ENCODE measurements at places on chromosomes 4 and X.

DNA sequence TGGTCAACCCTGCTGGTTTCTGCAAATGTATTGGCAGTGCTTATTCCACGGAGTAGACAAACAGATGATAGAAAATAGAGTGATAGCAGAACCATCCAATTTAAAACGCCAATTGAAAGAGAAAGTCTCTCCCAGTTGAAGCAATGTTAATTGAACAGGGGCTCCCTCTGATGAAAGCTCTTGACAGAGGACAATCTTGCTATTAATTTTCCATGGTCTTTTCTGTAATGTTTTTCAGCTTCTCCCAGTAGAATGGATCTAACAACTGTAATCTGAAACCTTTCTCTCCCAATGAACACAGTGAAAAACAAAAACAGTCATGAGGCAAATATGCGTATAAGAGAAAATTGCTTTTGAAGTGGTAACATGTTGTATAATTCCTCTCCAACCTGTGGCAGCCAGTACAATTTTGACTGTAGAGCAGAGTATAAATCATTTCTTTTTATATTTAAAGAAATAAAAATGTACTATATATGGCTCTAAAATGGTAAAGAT, 225.1 kb upstream of the GALNTL6 start:
- DNase-seq: no peak

DNA sequence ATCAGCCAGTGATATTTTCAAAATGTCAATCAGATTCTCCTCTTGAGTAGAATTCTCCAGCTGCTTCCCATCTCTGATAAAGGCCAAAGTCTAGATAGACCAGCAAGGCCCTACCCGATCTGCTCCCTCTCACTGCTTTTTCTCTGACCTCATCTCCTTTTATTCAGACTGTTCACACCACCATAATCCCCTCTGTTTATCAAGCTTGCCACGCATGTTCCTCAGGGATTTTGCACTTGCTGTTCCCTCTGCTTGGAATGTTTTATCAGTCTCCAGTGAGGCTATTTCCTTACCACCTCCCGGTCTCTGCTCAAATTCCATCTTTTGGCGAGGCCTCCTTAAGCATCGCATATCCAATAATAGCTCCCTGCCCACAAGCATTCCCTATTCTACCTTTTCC, 20.1 kb downstream of the NOCT start:
- DNase-seq: no peak

GRCh38 chrX:48908600-48908999, 2.8 kb downstream of the SLC35A2 start:
- DNase-seq: no peak

DNA sequence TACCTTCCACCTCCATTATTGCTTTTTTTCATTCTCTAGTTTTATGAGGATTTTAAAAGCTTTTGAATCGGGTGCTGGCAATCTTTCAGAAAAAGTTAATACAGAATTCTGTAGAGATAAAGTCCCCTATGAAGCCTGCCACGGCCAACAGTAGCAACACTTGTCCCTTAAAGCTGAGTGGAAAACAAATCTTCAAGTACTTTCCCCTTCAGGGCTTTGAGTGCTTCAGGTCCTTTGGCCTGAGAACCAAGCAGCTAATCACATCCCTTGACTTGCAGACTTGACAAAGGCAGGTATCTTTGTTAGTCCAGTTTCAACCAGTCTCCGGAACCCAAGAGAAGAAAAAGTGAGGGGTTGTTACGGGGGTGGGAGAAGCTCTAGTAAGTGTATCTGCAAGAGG, 144.4 kb downstream of the ATG4A start:
- no peak for DNase-seq

DNA sequence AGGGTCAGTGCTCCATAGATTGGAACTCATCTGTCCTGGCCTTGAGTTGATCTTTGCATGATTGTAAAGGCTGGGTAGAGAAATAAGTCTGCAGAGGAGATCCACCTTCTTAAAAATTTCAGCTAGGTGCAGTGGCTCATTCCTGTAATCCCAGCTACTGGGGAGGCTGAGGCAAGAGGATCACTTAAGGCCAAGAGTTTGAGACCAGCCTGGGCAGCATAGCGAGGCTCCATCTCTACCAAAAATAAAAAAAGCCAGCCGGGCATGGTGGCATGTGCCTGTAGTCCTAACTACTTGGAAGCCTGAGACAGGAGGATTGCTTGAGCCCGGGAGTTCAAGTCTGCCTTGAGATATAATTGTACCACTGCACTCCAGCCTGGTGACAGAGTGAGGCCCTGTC, 476 bp upstream of the CXCR3 start:
- DNase-seq: no peak

DNA sequence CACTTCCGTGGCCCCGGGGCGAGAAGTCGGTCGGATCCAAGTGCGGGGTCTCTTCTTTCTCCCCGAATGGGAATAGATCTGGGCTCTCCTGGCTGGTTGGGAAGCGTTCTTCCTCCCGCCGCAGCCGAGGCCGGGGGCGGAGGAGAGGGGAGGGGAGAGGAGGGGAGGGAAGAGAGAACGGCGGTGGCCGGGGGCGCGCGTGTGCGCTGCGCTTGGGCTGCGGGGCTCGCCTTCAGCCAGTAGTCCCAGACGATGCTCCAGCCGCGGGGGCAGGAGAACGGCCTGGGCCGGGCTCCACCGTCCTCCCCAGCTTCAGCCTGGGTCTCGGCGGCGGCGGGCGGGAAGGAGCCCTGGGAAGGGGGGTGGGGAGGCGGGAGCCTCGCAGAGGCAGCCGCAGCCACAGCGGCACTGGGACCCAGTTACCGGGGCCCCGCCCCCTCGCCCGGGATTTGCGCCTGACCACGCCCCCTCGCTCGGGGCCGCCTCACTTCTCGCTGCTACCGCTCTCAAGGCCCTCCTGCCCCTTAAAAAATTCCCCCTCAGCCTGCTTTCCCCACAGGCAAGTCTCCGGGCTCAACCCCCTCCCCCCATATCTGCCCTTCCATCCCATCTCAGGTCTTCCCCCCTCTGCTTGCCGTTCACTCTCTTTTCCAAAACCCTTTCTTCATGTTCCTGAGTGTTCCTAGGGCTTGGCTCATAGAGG, at the start of gene FGD1:
FGD1 (minus strand) TSS at position 421 of the 703 bp plus-strand sequence. CDS start 802 bp downstream, outside the sequence.
- peak; percentile 7 for DNase-seq

- peak; percentile 3 for DNase-seq
Observed at GRCh38 chr4:37762294-37762990, 64.0 kb upstream of the PGM2 start.

GRCh38 chr4:152784490-152785350, 5.0 kb downstream of the ARFIP1 start:
- DNase-seq: no peak

- peak; percentile 12 for DNase-seq
Observed at GRCh38 chr4:151276787-151277562, at the start of gene PRSS48. PRSS48 (plus strand) TSS chr4:151277161; CDS start chr4:151277173, 12 bp downstream.

GRCh38 chr4:8270912-8271815, 1.6 kb downstream of the HTRA3 start:
- DNase-seq: no peak
